Bone marrow (tissue), 2 donors: ENCODE measurements at places on chromosomes 12 and 14.

GRCh38 chr12:116266168-116266601 is 11.3 kb downstream of the MED13L start:
- no peak for DNase-seq

GRCh38 chr12:32253154-32253790 is 146.1 kb upstream of the FGD4 start:
- no peak for DNase-seq

DNA sequence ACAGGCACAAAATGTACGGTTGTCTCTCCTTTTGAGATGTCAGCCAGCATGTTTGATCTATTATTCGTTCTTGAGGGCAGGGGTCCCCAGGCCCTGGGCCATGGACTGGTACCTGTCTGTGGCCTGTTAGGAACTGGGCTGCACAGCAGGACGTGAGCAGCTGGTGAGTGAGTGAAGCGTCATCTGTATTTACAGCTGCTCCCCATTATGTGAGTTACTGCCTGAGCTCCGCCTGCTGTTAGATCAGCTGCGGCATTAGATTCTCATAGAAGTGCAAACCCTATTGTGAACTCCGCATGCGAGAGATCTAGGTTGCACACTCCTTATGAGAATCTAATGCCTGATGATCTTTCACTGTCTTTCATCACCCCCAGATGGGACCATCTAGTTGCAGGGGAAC is 41.4 kb upstream of the SCN8A start:
- DNase-seq, result no peak

GRCh38 chr14:61812347-61813095 is 50.3 kb downstream of the SNAPC1 start:
- DNase-seq, result no peak

DNA sequence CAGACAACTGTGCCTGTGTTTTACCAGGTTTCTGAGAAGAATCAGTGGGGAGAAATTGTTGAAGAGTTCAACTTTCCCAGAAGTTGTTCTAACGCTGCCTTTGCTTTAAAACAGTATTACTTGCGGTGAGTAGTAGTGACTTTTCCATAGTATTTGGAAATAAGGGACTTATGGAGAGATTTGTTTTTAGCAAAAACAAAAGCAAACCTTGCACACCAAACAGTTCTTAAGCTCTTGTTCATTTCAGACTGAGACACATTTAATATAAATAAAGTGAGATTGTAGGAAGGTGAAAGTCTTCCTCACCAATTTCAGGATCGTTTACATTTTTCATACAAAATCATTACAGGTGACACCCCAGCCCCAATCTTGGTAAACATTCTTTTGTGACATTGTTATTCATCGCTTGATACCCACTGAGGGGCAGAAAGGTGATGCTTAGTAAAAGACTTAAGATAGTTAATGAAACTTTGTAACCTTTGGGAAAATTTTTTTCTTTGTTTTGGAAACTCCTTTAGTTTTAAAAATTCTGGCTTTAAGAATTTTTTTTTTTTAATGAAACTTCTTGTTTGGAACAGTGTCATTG is 1.8 kb downstream of the ARID2 start:
- no peak for DNase-seq

DNA sequence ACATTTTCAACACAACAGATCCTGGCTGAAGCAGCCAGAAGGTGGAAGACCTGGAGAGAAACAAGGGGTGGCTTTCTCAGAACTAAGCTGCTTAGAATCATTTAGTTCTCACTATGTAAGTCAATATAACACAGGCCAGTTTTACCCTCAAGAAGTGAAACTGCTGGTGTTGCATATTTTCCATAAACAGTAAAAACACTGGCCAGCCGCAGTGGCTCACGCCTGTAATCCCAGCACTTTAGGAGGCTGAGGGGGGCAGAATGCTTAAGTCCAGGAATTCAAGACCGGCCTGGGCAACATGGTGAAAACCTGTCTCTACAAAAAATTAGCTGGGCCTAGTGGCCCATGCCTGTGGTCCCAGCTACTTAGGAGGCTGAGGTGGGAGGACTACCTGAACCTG is 11.6 kb downstream of the STX2 start:
- DNase-seq, result no peak

- no peak for DNase-seq
Observed at GRCh38 chr12:22101749-22102243, 55.8 kb downstream of the CMAS start.

GRCh38 chr12:109147954-109148353 is 31.6 kb downstream of the ACACB start:
- DNase-seq, result no peak
